ENCODE measurements at places on chromosomes 2 and 18.
A peak's percentile ranks its signal among the peaks of the same experiment; 100 is the strongest.

DNA sequence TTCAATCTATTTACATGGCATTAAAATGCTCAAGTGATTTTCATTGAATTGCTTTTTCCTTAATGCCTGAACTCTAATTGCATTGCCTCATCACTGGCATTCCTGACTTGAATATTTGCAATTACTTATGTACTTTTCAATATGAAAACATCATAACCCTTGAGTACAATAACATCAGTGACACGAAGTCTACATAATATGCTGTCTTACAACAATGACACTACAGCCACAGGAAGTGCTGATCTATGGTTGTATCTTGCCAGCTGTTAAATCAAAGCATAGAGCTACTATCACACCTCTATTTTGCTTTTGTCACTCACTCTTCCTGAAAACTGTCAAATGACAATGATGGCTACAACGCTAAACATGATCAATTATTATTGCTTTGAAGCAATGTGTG is 156.9 kb downstream of the CCDC102B start:
- DNase-seq = no peak

DNA sequence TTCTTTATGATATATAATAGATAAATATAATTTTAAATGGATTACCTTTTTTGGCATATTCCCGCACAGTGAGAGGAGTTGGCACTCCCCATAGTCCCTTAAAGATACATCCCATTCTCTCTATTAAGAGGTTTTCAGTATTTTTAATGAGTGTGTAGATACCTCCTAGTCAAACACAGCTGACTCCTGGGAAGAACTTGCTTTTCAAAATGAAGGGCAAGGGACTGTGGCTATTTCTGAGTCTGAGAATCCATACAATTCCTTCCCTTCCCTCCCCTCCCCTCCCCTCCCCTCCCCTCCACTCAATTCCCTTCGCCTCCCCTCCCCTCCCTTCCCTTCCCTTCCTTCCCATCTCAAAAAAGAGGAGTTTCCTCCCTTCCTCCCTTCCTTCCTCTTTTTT is 93.5 kb downstream of the PRPF40A start:
- no peak for DNase-seq

GRCh38 chr2:41928526-41928925 is 119.3 kb upstream of the PKDCC start:
- no peak for DNase-seq

- peak; percentile 40 for DNase-seq
Measured at GRCh38 chr2:58939388-58939787, 698.3 kb upstream of the FANCL start.

DNA sequence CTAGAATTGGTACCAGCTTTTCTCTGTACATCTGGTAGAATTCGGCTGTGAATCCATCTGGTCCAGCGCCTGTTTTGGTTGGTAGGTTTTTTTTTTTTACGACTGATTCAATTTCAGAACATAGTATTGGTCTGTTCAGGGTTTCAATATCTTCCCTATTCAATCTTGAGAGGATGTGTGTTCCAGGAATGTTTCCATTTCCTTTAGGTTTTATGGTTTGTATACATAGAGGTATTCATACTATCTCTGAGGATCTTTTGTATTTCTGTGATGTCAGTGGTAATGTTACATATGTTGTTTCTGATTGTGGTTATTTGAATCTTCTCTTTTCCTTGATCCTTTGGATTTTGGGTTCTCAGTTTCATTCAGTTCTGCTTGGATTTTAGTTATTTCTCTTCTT is 172.1 kb upstream of the ITGA4 start:
- DNase-seq = no peak

- DNase-seq = no peak
Measured at GRCh38 chr2:142997231-142997630, 119.8 kb downstream of the KYNU start.

GRCh38 chr2:121810959-121811853 is 55.8 kb downstream of the TSN start:
- peak; percentile 27 for DNase-seq

DNA sequence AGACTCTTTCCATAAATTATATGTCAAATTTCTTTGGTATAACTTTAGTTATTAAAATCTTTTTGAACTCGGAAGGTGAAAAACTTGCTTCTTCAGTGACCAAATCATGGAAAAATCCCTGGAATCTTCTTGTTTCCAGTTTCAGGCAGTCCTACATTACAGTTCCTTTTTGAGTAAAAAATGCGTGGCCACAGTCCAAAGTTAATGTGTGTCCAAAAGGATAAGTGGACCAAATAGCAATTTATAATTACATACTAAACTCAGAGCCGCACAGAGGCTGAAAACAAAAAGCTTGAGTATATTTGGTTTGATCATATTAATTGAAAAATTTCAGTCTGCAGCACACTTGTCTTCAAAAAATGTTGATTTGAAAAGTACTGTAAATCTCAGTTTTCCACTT is 28.4 kb upstream of the DYNC2LI1 start:
- DNase-seq = no peak

GRCh38 chr18:43780782-43781340 is 503.6 kb upstream of the SYT4 start:
- DNase-seq = no peak

- DNase-seq = no peak
Measured at GRCh38 chr2:30366199-30366691, 80.8 kb upstream of the LCLAT1 start.

DNA sequence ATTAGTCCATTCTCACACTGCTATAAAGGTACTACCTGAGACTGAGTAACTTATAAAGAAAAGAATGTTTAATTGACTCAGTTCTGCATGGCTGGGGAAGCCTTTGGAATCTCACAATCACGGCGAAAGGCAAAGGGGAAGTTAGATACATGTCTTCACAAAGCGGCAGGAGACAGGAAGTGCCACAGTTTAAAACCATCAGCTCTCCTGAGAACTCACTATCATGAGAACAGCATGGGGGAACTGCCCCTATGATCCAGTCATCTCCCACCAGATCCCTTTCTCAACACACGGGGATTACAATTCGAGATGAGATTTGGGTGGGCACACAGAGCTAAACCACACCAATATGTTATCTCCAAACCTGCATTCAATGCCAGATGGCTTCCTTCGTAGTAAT is 716.1 kb downstream of the DCC start:
- no peak for DNase-seq

DNA sequence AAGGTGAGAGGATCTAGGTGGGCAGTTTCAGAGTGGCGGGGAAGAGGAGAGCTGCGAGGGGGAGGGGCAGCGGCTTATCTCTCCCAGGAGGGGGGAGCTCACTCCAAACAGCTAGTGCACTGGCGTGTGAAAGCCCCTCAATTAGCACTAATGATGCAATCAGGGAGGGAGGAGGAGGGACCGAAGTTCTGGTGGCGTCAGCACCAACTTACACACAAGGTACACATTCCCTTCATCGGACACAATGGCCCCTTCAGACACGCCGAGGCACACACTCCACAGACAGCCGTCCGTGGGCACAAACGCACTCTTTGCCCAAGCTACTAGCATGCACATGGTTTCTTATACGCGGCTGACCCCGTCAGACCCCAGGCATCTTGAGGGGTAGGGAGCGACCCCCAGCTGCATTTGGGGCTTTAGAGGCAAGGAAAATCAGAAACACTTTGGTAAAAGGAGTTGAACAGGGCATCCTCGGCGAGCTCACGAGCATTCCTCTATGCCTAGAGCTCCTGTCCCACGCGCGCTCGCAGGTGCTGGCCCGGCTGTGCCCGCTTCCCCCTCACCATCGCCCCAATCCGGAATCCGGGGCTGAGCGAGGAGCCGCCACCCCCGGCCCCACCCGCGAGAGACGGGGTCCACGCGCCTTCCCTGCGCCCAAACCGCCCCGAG is 868 bp upstream of the PKDCC start:
- DNase-seq = no peak

DNA sequence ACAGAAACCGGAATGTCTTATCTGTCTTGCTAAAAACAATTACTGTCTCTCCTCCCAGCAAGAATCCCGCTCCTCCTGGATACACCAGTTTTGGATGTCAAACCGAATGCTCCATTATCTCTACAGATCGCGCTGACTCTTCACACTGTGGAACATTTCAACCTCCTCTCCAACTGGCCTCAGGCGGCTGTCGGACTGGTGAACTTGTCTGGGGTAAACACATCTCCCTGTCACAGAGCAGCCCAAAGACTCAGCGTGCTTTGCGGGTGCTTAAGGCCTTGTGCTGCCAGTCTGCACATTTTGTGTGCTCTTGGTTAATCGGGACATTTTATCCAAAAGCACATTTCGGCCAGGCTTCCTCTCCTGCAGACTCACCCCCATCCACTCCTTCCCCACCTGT is 173.1 kb downstream of the ICOS start:
- no peak for DNase-seq

- DNase-seq = no peak
Measured at GRCh38 chr2:216842636-216843035, 17.2 kb downstream of the TNP1 start.

- DNase-seq = no peak
Measured at GRCh38 chr18:13397504-13398163, 179.1 kb downstream of the LDLRAD4 start.

GRCh38 chr2:9744256-9745004 is 98.8 kb upstream of the TAF1B start:
- peak; percentile 45 for DNase-seq

GRCh38 chr2:173048897-173049661 is 26.6 kb upstream of the MAP3K20 start:
- peak; percentile 91 for DNase-seq

- peak; percentile 76 for DNase-seq
Measured at GRCh38 chr2:7011356-7012083, 94.3 kb downstream of the RNF144A start.

- no peak for DNase-seq
Measured at GRCh38 chr2:197925204-197925603, 120.8 kb downstream of the PLCL1 start.

- peak; percentile 46 for DNase-seq
Measured at GRCh38 chr18:21362831-21363230, 120.8 kb downstream of the GREB1L start.

DNA sequence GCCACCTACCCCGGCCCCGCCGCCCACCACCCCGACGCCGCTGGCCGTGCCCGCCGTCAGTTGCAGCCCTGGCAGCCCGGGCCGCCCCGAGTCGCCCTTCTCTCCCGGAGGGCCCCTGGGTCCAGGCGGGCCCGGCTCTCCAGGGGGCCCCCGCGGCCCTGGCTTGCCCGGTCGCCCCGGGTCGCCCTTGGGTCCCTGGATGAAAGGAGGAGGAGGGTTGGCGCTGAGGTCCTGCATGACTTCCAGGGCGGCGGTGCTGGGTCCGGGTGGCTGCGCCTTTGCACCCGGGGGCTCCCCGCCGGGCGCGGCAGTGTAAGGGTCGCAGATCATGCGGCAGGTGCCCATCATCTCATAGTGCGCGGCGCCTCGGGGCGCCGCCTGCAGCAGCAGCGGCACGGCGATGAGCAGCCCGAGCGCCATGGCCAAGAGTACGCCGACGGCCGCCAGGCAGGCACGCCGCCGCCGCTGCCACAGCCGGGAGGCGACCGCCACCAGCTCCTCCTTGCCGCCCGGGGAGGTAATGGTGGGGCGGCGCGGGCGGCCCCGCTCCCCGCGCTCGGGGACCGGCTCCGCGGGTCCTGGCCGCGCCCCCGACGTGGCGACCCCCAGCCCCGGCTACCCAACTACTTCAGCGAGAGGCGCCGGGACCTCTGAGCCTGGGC is 570 bp downstream of the C1QL2 start:
- no peak for DNase-seq

DNA sequence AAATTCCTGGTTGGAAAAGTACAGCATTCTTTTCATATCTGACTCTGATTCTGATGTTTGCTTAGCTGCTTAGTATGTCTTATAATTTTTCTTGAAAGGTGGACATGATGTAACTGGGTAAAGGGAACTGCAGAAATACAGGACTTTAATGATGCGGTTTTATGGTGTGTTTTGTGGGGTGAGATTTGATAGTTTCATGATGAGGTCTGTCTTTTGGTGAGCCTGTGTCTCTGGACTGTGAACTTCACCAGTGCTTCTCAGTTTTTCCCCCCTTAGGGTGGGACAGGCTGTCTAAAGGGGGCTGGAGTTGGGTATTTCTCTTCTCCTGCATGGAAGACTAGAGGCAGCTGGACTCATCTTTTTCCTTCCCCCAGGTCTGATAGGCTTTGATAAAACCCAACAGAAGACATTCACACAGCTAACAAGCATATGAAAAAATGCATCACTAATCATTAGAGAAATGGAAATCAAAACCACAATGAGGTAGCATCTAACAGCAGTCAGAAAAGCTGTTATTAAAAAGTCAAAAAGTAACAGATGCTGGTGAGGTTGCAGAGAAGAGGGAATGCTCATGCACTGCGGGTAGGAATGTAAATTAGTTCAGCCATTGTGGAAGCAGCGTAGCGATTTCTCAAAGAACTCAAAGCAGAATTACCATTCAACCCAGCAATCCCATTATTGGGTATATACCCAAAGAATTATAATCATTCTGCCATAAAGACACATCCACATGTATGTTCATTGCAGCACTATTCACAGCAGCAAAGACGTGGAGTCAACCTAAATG is 77.6 kb downstream of the EPC2 start:
- DNase-seq = no peak

GRCh38 chr2:239790721-239791120 is 234.4 kb downstream of the NDUFA10 start:
- no peak for DNase-seq

DNA sequence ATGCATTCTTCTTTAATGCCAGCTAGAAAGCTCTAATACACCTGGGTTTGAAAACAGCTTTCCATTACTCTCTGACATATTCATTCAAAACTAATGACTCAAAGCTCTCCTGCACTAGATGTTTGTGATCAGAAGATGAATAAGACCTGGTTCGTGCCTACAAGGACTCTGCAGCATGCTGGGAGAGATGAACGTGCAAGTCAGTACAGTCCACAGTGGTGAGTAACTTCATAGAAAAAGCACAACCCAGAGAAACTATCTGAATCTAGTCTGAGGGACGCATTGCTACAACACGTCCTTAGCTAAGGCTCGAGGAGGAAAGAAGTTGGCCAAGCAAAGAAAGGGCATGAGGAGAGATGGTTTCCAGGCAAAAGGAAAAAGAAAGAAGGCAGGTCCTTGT is 234.3 kb downstream of the OSR1 start:
- DNase-seq = no peak

GRCh38 chr2:54981385-54981784 is 68.9 kb downstream of the RTN4 start:
- no peak for DNase-seq

DNA sequence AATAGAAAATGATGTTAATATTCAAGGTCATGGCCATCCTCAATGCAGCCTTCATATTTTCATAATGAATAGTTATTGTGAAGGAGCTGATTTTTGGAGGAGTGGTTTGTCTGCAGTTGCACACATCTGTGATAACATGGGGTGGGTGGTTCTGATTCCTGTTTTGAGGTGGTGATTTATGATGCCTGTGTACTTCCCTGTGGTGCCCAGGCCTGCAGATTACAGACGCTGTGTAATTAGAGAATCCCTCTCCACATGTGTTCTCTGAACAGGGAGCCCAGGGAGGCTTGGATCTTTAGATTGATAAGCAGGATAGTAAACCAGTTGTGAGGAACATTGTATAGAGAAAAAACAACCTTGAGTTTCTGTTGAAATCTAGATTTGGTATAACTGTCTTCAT is 117.5 kb downstream of the AGAP1 start:
- DNase-seq = no peak

- no peak for DNase-seq
Measured at GRCh38 chr2:194223218-194223617, 1433.8 kb upstream of the SLC39A10 start.

- peak; percentile 59 for DNase-seq
Measured at GRCh38 chr2:66574701-66575624, 140.0 kb downstream of the MEIS1 start.

- no peak for DNase-seq
Measured at GRCh38 chr2:182906454-182906853, 40.0 kb upstream of the FRZB start.

- DNase-seq = peak; percentile 54
Measured at GRCh38 chr2:202140522-202141252, 67.6 kb downstream of the KIAA2012 start.

Data from HFF-Myc (cell line).